Adrenal gland (tissue), 19 donors: ENCODE measurements at places on chromosomes 3 and 15. TPM values are rescaled to one million over a fixed set of nuclear protein-coding genes. Genes with fewer than 3 reads are reported as not detected.

Gene ATP8B4
- 8.1 TPM for total RNA-seq

Gene PPIP5K1
- 29.8 TPM for total RNA-seq

Gene CLSTN2
- total RNA-seq = 3.4 TPM

Gene CFAP20DC
- 3.0 TPM for total RNA-seq

Gene ST8SIA2
- total RNA-seq = not detected

GRCh38 chr15:77532846-77533245, 99.9 kb downstream of the LINGO1 start:
- H3K4me1 ChIP-seq = no peaks in the 10 kb centered on the region
- no peaks in the 10 kb centered on the region for H3K27me3 ChIP-seq

DNA sequence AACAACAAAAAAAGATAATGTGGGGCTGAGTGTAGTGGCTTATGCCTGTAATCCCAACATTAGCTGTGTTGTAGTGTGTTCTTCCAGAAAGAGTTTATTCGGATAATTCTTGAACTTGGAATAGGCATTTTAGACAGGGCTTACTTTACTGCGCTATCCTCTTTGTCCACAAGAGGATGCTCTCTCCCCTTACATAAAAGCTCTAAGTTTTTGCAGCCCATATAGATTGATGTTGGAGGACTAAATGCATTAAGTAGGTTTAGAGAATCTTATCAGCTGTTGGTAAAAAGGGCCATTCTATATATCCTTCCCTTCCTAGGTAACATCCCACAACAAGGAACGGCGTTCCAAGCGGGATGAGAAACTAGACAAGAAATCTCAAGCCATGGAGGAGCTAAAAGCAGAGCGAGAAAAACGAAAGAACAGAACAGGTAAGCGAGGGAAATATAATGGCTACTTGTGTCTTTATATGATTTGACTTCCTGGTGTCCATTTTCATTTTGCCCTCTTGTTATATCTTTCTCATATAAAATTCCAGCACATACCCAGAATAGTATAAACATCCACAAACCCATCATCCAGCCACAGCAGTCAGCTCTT, 27.8 kb upstream of the ITPKA start:
- no peaks in the 10 kb centered on the region for H3K4me1 ChIP-seq
- peak overlapping the region; percentile 49 for H3K27ac ChIP-seq
- H3K27me3 ChIP-seq = no peaks in the 10 kb centered on the region
- no peak for DNase-seq

DNA sequence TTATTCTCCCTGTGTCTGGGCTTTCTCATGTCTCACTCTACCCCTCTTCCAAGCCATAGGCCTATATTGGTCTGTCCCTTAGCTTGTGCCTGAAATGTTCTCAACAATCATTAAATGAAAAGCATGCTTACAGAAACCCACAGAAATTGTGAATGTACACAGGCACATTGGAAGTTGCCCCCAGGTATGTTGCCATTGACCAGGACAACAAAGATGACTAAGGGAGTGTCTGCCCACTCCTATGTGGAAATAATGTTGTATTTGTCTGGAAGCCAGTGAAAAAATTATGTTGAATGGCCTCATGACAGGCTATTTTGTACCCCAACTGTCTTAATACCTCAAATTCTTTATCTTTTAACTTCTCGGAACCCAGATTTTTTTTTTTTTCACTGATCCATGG, 102.0 kb downstream of the TPRG1 start:
- no peaks in the 10 kb centered on the region for H3K27me3 ChIP-seq
- H3K4me1 ChIP-seq = no peaks in the 10 kb centered on the region
- H3K4me3 ChIP-seq = no peak overlapping the region

DNA sequence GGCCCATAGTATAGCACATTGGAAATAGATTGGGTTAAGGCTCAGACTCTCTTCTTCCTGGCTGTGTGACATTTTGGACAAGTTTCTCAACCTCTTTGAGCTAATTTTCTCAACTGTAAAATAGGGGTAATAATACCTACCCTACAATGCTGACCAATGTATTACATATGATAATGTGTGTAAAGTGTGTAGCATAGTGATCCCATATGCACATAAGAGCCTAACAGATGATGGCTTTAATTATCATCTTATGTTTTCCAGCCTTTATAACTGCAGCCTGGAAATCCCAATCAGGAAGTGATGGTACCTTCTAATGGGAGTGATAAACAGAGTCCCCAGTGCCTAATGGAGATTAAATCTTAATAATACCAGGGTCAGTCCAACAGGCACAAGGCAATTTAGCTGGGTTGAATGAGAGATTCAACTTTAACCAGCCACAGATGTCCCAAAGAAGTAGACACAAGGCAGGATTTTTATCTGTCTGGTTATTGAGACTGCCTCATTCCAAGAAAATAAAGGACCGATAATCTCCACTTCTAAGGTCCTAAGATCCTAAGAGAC, 12.0 kb downstream of the ADAMTS9 start:
- DNase-seq = no peak
- no peaks in the 10 kb centered on the region for H3K27me3 ChIP-seq
- H3K4me3 ChIP-seq = no peak overlapping the region

GRCh38 chr3:27789420-27789819, 67.3 kb upstream of the EOMES start:
- no peak overlapping the region for H3K27ac ChIP-seq
- no peaks in the 10 kb centered on the region for H3K4me1 ChIP-seq

- H3K27me3 ChIP-seq = no peaks in the 10 kb centered on the region
- DNase-seq = no peak
- H3K27ac ChIP-seq = no peak overlapping the region
- H3K4me3 ChIP-seq = no peak overlapping the region
Measured at GRCh38 chr15:97545799-97546198, 414.7 kb upstream of the ARRDC4 start.

DNA sequence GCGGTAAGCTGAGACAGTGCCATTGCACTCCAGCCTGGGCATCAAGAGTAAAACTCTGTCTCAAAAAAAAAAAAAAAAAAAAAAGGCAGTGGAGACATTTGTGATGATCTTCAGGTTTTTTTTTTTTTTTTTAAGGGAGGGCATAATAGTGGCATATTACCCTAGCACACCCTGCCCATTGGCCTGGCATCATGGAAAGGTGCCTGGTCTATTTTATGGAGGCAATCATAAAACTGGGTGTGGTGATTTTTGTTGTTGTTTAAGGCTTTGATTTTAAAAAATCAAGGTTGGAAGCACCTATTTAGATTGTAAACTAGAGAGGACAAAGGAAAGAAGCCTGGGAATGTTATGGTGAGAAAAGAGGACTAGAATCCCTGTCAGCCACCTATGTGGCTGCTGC, 6.0 kb downstream of the IQGAP1 start:
- H3K4me3 ChIP-seq = no peak overlapping the region
- H3K36me3 ChIP-seq = peaks cover 18% of the 10 kb centered on the region
- H3K4me1 ChIP-seq = peaks cover 32% of the 10 kb centered on the region
